ENCODE measurements at places on chromosomes 12 and 14.

GRCh38 chr14:62141139-62141538 is 378.9 kb downstream of the SNAPC1 start:
- no peak for DNase-seq

- DNase-seq = no peak
Measured at GRCh38 chr14:62003701-62004100, 241.5 kb downstream of the SNAPC1 start.

DNA sequence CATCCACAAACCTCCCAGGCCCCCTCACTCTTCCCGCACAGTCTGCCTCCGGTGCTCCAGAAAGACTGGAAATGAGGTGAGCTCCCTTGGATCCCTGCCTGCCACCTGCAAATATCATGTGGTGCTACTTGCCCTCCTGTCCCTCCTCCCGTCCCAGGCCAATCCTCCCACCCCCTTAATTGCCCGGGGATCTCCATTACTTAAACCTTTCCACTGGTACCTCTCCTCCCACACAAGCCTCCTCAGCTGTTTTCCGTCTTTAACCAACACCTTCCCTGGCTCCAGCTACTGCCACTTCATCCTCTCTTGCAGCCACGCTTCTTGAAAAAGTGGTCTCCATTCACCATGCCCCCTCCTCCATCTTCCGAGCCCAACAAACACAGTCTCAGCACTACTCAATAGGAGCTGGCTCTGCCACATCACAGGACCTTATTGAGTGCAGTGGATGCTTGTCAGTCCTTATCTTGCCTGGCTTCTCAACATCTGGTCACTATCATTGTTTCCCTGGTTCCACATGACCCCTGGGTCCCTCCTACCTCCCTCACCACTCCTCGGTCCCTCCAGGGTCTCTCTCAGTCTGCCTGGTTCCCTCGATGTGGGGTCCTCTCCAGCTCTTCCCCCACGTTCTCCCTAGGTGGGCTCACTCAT is 11.5 kb downstream of the FAIM2 start:
- no peak for DNase-seq

GRCh38 chr14:76834241-76834661 is 8.0 kb downstream of the LRRC74A start:
- no peak for DNase-seq

DNA sequence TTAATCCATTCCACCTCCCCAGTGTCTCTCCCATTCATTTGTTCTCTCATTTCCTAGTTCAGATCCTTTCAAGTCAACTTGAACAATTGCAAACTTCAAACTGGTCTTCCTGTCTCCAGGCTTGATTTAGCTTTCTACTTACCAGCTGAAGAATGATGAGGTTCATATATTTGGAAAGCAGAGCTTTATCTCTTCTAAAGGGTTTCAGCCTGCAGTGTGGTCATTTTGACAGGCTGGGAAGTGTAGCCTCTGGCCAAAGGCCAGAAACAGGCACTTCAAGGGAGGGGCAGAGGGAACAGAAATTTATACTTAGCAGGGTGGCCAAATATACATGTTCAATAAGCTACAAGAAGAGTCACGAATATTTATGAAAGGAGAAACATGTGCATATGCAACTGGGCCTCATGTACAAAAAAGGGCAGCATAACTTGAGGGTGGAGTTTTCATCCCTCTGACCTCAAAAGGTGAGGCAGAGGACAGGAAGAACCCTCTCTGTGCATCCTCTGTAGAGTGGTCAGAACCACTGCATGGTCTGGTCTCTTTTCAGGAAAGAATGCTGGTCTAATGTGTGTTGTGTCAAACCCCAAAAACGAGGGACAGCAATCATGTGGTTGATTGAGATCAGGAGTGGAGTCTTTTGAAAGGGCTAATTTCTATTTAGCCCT is 34.0 kb upstream of the HECTD1 start:
- no peak for DNase-seq

- DNase-seq = no peak
Measured at GRCh38 chr12:49212572-49212971, 23.7 kb upstream of the TUBA1A start.

DNA sequence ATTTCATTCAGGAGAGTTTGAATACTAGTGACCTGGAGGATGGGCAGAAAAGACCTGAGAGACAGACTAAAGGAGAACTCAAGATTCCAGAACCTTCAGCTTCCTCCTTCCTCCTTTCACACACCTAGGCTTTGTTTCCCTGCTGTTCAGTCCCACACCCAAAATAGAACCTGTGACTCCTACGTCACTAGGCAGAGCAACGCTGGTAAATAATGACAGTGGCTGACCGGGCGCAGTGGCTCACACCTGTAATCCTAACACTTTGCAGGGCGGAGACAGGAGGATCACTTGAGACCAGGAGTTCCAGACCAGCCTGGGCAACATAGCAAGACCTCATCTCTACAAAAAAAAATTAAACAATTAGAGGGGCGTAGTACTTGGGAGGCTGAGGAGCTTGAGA is 166.4 kb upstream of the FKBP4 start:
- no peak for DNase-seq

GRCh38 chr12:63805704-63806672 is 26.3 kb downstream of the RXYLT1 start:
- no peak for DNase-seq
